Osteoblast (primary cell): ENCODE measurements at places on chromosomes 11 and 22. TPM values are rescaled to one million over a fixed set of nuclear protein-coding genes. Genes with fewer than 3 reads are reported as not detected.
A peak's percentile ranks its signal among the peaks of the same experiment; 100 is the strongest.

Gene PDGFB
- under 0.01 TPM in 1 of 2 replicates, not detected in the other for total RNA-seq

- no peak for DNase-seq
Observed at GRCh38 chr11:111176603-111177002, 68.9 kb upstream of the POU2AF2 start.

GRCh38 chr11:62370743-62371440 lies 33.6 kb downstream of the ASRGL1 start:
- peak; percentile 29 for DNase-seq

DNA sequence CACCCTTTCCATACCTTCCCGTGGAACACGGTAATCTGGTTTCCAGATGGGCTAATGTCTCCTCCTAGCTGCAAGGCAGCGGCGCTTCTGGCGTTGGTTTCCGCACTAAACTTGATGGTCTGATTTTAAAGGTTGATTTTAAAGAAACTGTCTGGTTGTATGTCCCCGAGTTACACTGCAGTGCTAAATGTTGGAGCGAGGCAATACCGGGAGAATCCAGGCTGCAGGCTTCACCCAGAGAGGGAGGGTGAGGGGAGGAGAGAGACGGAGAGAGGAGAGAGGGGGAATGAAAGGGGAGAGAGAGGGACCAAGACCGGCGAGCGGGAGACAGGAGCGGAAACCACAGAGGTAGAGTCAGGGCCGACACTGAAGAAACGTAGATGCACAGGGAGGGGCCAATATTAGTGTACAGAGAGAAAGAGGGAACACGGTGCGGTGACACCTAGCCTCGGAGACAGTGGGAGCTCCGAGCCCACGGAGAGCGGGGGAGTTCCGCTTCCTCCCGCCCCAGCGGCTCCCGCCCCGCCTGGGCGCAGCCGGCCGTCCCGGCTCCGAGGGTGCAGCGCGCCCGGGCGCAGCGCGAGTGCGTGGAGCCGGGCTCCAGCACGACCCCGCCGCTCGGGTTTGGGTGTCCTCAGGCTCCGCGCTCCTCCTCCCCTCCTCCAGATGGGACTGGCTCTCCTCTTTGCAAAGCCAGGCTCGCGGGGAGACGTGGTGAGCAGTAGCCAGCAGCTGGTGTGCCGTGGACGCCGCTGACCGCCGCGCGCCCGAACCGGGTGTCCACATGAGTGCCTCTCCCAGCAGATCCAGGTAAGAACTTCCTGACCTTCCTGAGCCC lies 71.9 kb upstream of the GRAMD1B start:
- no peak for DNase-seq

GRCh38 chr22:48416396-48417224 lies 1411.1 kb downstream of the BRD1 start:
- peak; percentile 30 for DNase-seq

DNA sequence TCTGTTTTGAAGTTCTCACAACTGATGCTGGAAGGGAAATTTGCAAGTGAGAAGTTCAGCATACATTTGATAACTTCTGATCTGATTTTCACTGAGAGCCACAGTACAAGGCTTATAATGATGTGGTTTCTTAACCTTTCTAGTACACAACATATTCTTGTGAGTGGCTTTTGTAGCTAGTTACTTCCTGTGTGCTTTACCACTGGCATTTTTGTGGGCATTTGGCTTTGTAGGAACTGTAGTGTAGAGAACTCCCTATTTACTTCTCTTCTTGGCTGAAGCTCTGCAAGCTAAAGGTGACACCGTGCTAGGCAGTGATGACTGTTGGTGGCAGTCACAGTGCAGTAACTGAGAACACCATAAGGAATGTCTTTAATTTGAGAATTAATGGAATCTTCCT lies 14.9 kb downstream of the USP47 start:
- DNase-seq, result no peak

DNA sequence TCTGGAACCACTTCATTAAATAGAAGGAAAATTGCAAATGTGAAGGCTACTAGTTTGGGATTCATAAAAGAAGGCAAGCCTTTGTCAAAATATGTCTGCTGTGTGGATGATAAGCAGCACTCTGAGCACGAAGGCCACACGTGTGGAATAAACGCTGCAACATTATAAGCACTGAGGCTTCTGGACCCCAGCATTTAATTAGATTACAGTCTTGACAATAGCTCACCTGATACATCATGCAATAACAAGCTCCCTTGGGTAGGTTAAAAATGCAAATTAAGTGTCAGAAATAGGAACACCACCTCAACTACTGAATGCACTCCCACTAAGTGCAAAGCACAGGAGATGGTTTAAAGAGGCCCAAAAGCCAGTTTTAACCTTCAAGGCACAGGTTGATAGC lies 179.3 kb downstream of the LARGE1 start:
- no peak for DNase-seq

Gene SNX32
- total RNA-seq, result 1.1 and 1.5 TPM in 2 replicates

GRCh38 chr22:27331526-27332281 lies 469.9 kb downstream of the MN1 start:
- DNase-seq, result peak; percentile 83

DNA sequence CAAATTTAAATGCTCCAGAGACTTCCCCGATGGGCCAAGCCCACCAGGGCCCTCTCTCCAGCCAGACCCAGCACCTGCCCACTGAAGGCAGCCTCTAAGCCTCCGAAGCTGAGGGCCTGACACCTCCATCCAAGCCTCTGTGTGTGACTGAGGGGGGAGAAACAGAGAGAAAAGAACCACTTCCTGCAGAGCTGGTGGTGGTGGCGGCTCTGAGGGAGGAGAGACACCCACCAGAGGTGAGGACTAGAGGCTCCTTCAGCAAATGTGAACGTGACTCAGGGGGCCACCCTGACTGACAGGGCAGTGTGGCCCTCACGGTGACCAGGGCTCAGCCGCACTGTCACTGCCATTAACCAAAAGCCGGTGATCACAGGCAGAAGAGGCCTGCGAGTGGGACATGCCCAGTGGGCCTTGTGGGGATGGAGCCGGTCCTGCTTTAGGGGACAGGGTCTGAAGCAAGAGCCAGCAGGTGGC lies 31.0 kb upstream of the CD5 start:
- DNase-seq, result no peak

Gene TTLL1
- 15.9 and 20.0 TPM in 2 replicates for total RNA-seq

Gene SCT
- total RNA-seq, result not detected in 2 replicates

- peak; percentile 6 for DNase-seq
Observed at GRCh38 chr11:64170419-64170818, 4.5 kb upstream of the MACROD1 start.

- no peak for DNase-seq
Observed at GRCh38 chr22:30423301-30423958, 2.1 kb upstream of the MTFP1 start.

Gene NCF4
- under 0.01 and 0.36 TPM in 2 replicates for total RNA-seq

- no peak for DNase-seq
Observed at GRCh38 chr11:35683728-35684339, 21.3 kb downstream of the TRIM44 start.

DNA sequence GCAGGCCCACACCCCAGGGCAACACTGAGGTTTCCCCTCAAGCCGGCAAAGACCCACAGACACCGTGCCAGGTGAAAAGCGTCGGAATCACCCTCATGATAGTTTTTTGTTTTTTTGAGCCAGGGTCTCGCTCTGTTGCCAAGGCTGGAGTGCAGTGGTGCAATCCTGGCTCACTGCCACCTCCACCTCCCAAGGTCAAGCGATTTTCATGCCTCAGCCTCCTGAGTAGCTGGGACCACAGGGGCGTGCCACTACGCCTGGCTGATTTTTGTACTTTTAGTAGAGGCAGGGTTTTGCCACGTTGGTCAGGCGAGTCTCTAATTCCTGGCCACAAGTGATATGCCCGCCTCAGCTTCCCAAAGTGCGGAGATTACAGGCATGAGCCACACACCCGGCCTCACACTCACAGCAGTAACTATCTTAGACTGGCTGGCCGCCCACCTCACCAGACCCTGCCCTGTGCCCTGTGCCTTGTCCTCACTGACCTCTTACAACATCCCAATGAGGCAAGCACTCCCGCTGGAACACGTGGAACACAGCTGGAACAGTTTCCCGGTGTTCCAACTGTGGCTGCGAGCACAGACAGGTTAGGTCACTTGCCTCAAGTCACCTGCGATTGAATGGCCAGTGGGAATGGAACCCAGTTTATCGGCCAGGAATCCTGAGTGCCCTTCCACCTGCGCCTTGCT lies 21.1 kb downstream of the LRRC10B start:
- DNase-seq, result no peak

Gene MRGPRX3
- not detected in 2 replicates for total RNA-seq

DNA sequence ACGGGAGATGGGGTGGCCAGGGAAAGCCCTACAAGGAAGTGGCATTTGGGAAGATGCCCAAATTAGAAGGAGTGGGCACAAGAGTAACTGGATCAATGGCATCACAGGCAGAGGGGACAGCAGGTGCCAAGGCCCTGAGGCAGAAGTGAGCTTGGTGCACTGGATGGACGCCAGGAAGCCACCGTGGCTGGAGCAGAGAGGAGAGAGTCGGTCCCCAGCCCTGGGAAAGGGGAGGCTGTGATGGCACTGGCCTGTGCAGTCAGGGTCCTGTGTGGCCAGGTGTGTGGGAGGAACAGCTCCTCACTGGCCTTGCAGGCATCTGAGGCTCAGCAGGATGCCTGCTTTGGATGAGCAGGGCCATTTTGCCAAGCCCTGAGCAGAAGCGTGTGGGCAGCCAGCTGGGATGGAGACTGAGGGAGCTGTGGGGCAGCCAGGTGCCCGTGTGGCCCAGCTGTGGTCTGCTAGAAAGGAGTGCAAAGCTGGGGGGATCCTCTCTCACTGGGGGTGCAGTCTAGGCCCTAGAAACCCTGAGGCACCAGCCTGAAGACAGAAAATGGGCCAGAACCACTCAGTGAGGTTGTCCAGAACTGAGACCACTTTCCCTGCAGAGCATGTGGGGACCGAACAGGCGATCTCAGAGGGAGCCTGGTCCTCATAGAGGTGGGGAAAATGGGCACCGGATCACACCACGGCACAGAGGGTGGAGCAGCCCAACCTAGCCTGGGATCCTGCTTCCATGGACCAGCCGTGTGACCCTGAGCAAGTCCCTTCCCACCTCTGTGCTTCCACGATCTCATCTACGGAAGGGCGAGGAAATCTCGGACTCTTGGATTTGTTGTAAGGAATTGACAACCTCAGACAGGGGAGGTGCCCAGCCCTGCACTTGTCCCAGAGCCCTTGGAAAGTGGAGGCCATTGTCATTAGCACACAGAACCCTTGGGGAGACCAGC lies 78.6 kb upstream of the RTL6 start:
- no peak for DNase-seq
